ENCODE measurements at places on chromosomes 13 and 19.

DNA sequence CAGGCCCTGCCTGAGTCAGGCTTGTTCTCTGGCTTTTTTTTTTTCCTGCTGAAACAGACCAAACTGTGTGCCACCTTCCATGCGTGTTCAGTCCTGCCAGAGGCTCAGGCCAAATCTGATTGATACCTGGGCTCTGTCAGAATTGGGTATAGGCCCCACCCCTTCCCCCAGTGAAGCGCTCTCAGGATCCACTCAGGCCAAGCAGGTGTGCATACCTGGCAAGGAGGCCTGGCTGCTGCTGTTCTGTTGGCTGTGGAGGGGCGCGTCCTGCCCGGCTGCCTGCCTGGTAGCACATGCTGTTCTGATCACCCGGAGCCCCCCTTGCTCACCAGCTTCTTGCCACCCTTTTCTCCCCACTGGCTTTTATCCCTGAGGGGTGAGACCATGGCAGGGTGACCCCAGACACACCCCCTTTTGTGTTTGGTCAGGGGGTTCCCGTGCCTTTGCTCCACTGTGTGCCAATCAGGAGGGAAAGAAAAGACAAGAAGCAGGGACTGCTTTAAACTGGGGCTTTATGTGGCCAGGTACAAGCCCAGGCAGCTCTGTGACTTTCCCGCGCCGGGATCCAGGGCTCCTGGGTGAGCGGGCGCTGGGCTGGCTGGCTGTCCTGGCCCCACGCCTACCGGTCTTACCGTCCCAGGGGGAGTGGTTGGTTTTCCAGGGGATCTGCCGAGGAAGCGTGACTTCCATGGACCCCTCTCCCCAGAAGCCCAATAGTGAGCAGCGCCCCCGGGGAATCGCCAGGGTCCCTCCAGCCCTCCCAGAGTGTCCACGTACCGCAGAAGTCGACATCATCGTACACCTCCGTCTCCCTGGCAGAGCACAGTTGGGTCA lies 12.7 kb downstream of the PRAM1 start:
- no peak for DNase-seq

GRCh38 chr19:8214802-8215201 lies 5.6 kb downstream of the CERS4 start:
- no peak for DNase-seq

DNA sequence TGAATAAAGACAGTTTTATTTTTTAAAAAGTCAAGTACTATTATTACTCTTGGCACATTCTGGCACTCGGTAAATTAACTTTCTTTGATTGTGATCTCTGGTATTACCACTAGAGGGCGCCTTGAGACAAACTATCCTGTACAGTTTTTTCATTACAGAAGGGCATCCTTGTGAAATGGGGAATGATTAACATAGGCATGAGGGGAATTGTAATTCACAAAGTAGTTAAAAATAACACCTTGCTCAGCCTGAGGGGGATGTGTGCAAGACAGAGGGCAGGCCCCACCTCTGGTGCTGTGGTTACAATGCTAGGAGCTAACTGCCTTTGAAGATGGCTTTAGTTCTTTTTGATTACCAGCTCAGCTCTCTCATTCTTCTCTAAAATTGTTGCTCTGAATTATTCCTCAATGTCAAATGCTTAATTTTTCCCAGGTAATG lies 24.2 kb upstream of the C1QTNF9B start:
- peak; percentile 33 for DNase-seq

GRCh38 chr19:28500982-28501630 lies 711.8 kb downstream of the UQCRFS1 start:
- DNase-seq = peak; percentile 69

GRCh38 chr19:3248728-3249326 lies 24.4 kb downstream of the CELF5 start:
- DNase-seq = no peak

- no peak for DNase-seq
Measured at GRCh38 chr13:63944911-63945310, 2529.3 kb upstream of the PCDH20 start.

- DNase-seq = no peak
Measured at GRCh38 chr19:23273022-23273589, 22.9 kb upstream of the ZNF724 start.

GRCh38 chr13:45468635-45469034 lies 3.9 kb downstream of the COG3 start:
- DNase-seq = no peak

Data from HL-60 (cell line).